SJSA1 (cell line): ENCODE measurements at places on chromosomes 5 and 9. TPM values are rescaled to one million over a fixed set of nuclear protein-coding genes. Genes with fewer than 3 reads are reported as not detected.

GRCh38 chr9:35923927-35924763 lies 14.9 kb downstream of the SPAAR start:
- peak; percentile 74 for DNase-seq

ABLIM3 gene
- 24.1 and 32.8 TPM in 2 replicates for total RNA-seq

DNA sequence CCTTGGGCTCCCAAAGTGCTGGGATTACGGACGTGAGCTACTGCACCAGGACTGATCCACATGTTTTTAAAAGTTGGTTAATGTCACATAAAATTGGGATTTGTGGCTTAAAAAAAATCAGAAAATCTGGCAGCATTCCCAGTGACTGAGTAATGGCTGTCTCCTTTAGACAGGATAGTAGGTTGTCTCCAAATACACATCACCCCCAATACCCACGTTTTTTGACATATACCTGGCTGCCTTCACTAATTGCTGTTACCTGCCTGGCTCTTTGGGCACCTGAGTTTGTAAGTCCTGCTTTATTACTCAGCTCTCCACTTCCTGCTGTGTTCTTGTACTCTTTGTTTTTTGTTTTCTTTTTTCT lies 84.8 kb downstream of the KDM4C start:
- no peak for DNase-seq

ACSL6 gene
- 0.03 TPM in 1 of 2 replicates, not detected in the other for total RNA-seq

FOXD4L6 gene
- not detected in 2 replicates for total RNA-seq

MED10 gene
- total RNA-seq = 26.8 and 30.1 TPM in 2 replicates

DNA sequence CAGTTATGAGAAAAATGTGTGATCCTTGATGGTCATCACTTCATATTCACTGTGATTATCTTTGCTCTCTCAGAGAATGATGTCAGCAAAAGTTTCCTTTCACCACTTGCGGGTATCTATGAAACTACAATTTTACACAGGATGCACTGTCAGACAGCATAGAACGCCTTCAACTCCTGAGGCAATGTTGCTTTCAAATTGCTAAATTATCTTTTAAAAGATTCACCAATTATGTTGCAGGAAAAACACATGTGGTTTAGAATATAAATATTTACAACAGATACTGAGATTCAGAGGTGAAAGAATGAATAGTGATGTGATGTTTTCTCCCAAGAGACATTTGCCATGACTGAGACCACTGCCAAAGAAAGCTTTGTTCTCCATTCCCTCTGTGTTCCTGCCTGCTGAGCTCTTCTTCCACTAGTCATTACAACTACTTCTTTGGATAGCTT lies 879.8 kb upstream of the DMAC1 start:
- no peak for DNase-seq

GRCh38 chr9:137876781-137877386 lies 698 bp upstream of the CACNA1B start:
- DNase-seq = no peak

DNA sequence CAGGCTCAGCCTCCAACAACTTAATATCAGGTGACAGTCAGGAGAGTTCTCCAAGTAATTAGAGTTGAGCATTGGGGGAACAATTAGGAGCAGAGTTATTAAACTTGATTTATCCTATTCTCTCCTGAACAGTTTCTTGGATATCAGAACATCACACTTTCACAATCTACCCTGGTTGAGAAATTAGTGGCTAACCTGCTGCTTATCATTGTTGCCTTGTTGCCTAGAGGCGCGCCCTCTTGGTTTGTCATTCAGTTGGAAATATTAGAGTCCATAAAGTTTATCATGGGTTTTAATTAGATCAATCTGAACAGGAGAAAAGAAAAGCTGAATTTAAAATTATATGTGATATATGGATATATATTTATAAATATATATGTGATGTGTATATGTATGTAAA lies 291.1 kb downstream of the CCDC171 start:
- DNase-seq = no peak

DNA sequence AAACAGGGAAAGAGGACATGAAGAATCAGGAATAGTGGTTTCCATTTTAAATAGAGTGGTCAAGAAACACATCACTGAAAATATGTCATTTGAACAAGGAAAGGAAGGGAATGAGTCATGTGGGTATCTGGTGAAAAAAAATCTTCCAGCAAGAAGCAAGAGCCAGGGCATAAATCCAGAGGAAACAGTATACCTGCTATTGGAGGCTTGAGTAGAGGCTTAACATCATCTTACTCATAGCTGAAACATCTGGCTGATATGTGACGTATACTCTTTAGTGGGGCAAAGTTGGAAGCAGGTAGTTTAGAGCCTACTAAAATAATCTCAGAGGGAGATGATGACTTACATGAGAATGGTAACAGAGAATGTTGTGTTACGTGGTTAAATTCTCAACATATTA lies 517.2 kb downstream of the CAAP1 start:
- DNase-seq = no peak
